ENCODE measurements at places on chromosomes 5 and 9.

DNA sequence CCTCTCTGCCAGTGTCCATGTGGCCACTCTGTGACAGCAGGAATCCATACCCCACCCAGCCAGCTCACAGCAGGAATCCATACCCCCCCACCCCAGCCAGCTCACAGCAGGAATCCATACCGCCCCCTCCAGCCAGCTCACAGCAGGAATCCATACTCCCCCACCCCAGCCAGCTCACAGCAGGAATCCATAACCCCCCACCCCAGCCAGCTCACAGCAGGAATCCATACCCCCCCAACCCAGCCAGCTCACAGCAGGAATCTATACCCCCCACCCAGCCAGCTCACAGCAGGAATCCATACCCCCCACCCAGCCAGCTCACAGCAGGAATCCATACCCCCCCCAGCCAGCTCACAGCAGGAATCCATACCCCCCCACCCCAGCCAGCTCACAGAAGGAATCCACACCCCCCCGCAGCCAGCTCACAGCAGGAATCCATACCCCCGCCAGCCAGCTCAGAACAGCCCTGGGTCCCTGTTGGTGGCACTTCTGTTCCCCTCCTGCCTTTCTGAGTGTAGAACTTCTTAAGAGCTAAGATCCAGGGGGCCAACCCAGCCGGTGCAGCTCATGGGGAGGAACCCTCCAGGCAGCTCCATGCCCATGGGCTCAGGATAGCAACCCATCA, 8.4 kb upstream of the RXRA start:
- DNase-seq = no peak

DNA sequence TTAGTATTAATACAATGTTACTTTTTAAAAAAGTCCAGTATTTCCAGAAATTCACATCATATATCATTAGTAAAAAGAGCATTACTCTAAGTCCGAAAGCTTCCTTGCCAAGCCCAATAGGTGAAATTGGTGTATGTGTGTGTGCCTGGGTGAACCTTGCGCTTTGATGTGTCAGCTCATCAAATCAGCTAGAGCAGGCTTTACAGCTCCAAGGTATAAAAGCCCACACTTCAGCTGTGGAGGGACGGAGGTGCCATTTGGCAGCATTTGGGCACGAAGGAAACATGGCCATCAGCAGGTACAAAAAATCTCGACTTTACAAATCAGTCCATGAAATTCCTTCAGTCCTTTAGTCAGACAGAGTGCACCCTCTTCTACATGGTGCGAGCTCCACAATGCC, 76.5 kb upstream of the IL7R start:
- DNase-seq = no peak

- no peak for DNase-seq
Observed at GRCh38 chr9:34675869-34676268, 13.4 kb upstream of the CCL27 start.

GRCh38 chr5:166433679-166434078, 1857.8 kb upstream of the WWC1 start:
- no peak for DNase-seq

- DNase-seq = no peak
Observed at GRCh38 chr5:10556289-10556807, 7.5 kb upstream of the ANKRD33B start.

- no peak for DNase-seq
Observed at GRCh38 chr9:95826183-95826838, 49.2 kb upstream of the ERCC6L2 start.

DNA sequence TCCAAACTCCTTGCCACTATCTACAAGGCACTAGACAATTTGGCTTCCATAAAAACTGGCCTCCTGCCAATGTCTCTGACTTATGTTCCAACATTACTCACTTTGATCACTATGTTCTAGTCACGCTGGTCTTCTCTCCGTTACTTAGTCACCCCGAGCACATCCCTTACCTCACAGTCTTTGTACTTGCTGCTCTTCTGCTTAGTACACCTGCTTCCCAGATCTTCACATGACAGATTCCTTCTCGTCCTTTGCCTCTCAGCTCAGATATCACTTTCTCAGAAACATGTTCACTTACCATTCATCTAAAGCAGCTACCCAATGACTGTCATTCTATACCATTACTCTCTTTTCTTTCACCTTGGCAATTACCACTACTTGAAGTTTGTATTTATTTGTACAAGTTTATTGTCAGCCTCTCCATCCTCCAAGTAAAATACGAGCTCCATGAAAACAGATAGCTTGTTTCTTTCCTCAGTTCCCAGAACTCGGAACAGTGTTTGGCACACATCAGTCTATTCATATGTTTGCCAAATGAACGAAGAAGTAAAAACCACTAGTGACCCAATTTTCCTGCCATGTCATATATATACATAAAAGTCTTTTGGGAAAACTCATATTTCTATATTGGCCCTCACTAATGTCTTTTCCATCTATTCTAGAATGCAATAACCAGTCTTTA, 5.9 kb upstream of the SLC22A5 start:
- DNase-seq = no peak

DNA sequence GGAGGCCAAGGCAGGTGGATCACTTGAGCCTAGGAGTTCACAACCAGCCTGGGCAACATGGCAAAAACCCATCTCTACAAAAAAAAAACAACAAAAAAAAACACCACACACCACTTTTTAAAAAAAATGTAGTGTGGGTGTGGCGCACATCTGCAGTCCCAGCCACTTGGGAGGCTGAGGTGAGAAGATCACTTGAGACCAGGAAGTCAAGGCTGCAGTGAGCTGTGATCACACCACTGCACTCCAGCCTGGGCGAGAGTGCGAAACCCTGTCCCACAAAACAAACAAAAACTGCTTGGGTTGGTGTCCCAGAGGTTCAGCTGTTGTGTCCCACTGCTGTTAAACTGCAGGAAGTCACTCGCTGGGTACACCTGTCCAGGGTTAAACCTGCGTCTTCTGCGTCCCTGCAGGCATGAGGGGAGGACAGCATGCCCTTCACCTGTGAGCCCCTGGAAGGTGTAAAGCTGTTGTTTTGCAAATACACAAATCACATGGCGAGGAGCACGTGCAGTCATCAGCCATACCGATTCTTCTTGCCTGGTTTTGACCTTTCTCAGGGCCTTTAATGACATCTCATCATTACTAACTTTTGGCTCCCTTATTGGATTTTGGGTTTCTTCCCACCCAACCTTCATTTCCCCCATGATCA, 29.3 kb upstream of the CLPTM1L start:
- DNase-seq = no peak

DNA sequence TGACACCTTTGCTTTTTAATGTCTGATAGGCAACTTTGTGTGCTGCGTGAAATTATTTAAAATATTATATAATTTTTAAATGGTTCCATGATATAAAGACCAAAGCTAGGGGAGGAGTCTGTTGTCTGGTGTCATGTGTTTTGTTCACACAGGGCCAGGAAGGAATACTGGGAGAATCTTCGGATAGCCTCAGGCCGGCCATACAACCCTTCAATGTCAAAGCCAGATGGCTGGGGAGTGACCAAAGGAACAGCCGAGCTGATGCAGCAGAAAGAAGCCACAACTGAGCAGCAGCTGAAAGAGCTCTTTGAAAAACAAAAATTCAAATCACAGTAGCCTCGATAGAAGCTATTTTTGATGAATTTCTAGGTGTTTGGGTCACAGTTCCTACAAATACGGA, 19.2 kb downstream of the BHMT start:
- DNase-seq = no peak

DNA sequence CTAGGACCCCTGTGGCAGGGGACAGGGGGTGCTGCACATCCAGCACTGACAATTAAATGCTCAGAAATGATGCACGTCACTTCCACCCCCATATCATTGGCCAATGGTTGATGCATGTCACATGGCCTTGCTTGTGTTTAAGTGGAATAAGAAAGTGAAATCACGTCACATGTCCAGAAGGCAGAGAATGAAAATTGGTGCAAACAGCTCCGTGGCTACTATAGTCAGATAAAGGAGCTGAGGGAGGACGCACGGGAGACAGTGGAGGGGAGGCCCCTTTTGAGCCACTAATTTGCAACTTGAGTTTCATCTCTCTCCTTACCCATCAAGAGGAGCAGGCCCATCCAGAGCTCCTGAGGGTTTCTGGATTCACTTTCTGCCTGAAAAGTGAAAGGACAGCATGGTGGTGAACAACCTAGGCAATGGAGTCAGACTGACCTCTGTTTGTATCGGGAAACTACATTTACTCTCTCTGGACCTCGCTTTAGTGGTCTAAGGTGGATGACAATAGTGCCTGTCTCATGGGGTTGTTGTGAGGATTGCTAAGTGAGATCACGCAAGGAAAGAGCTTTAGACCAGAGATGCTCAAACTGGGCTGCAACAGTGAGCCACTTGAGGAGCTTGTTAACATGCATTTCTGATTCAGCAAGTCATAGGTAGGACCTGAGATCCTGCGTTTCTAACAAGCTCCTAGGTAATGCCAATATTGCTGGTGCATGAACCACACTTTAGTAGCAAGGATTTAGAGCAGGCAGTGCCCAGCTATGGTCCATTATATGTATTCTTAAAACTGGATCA, 133.9 kb upstream of the ADRA1B start:
- no peak for DNase-seq

DNA sequence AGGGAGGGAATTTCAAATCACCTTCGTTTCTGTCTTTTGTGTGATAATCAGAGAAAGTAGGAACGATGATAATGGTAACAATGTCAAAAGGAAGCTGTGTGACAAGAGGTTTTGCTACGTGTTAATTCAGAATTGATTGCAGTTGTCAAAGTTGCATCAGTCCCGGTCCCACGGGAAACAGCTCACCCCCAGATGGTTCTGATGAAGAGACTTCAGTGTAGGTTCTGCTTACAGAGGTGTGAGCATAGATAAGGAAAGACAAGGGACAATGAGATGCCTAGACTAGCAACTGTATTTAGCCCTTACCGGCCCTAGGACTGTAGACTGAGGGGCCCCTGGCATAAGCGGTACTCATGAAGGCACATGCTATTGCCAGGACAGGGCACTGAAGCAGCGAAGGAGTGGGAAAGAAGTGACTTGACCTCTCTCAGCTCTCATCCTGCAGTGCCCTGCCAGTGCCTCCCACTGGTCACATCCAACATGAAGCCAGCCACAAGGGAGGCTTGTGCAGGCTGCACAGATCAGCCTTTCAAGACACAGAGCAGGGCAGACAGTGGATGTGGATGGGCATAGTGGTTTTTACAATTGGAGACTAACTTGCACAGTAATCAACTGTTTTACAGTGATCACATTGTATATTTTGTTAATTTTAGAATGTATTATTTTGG, 21.1 kb downstream of the PDE8B start:
- no peak for DNase-seq

- no peak for DNase-seq
Observed at GRCh38 chr9:27395484-27395921, 98.6 kb upstream of the EQTN start.

GRCh38 chr5:42021923-42022322, 96.8 kb downstream of the FBXO4 start:
- peak; percentile 79 for DNase-seq

DNA sequence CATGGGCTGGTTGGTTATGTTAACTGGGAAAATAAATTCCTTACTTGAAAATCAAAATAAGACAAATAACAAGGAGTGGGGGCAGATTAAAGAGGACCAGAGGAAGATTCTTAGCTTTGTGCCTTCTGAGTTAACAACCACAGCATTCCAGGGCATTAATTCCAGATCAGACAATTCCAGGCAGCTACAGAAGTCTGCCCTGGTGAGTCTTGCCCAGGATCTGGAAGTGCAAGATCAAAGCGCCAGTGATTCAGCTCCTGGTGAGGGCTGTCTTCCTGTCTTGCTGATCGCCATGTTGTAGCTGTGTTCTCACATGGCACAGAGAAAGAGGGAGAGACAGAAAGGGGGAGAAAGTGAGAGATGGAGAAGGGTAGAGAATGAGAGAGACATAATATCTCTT, 65.6 kb downstream of the ANXA2R start:
- DNase-seq = no peak

GRCh38 chr9:106111039-106111730, 416.8 kb downstream of the TMEM38B start:
- peak; percentile 22 for DNase-seq

- no peak for DNase-seq
Observed at GRCh38 chr9:107425101-107426025, 64.2 kb downstream of the KLF4 start.

GRCh38 chr5:119439140-119439631, 13.1 kb upstream of the HSD17B4 start:
- peak; percentile 75 for DNase-seq

GRCh38 chr5:21070858-21071257, 1082.9 kb upstream of the CDH18 start:
- DNase-seq = no peak

DNA sequence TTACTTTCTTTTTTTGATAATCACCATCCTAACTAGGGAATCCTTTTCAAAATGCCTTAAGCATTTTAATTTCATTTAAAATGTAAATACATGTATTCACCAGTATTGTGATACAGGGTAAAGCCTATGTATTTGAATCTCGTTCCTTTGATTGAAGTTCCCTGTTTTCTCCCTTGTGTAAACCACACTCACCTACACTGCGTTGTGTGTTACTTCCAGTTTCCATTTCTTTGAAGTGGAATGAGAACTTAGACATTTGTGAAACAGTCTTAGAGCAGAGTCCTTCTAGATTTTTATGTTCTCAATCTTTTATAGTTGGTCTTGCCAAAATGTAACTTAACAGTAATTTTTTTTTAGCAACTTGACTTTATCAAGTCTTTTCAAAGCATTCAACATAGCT, 101.4 kb downstream of the ZNF462 start:
- no peak for DNase-seq

DNA sequence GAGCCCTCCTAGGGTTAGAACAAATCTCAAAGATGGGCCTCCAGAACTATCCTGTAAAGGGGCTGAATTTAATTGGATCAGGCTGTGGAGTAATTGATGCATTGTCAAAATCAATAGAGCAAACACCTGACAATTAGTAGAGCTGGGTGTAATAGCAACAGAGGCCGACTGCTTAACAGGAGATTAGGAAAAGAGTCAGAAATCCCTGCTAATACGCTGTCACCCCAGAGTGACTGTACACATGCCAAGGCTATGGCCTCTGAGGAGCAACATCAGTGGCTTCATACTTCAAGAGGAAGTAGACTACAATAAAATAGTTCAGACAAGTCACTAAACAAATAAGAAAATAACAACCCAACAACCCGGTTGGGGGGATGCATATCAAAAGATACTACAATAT, 18.7 kb upstream of the GRPEL2 start:
- no peak for DNase-seq

DNA sequence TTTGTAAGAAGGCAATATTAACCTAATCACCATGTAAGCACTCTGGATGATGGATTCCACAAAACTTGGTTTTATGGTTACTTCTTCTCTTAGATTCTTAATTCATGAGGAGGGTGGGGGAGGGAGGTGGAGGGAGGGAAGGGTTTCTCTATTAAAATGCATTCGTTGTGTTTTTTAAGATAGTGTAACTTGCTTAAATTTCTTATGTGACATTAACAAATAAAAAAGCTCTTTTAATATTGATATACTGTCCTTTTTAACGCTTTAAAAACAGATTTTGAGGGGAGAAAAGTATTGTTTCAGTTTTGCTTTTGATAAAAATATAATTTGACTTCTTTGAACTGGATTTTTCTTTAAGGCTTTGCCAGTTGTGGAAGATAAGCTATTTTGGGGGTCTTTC, 59.8 kb downstream of the LMNB1 start:
- no peak for DNase-seq
